ENCODE measurements at places on chromosomes 3 and 15.

- DNase-seq = no peak
These were observed 46.2 kb upstream of the PYDC2 start for GRCh38 chr3:191414732-191415131.

GRCh38 chr3:161035711-161036110 is 69.4 kb downstream of the B3GALNT1 start:
- no peak for DNase-seq

- DNase-seq = no peak
These were observed 38.2 kb downstream of the CDIN1 start for GRCh38 chr15:36617529-36618196.

- peak; percentile 8 for DNase-seq
These were observed 4.6 kb downstream of the ANXA2 start for GRCh38 chr15:60392986-60393790.

- no peak for DNase-seq
These were observed 2.1 kb upstream of the GNAT1 start for GRCh38 chr3:50189274-50189673.

GRCh38 chr15:60009124-60009960 is 5.2 kb downstream of the FOXB1 start:
- no peak for DNase-seq

GRCh38 chr15:90513448-90513847 is 16.3 kb upstream of the CRTC3 start:
- no peak for DNase-seq

- peak; percentile 49 for DNase-seq
These were observed 90.7 kb downstream of the FNDC3B start for GRCh38 chr3:172129850-172130716.
